ENCODE measurements at places on chromosomes 11 and 22.
A peak's percentile ranks its signal among the peaks of the same experiment; 100 is the strongest.

DNA sequence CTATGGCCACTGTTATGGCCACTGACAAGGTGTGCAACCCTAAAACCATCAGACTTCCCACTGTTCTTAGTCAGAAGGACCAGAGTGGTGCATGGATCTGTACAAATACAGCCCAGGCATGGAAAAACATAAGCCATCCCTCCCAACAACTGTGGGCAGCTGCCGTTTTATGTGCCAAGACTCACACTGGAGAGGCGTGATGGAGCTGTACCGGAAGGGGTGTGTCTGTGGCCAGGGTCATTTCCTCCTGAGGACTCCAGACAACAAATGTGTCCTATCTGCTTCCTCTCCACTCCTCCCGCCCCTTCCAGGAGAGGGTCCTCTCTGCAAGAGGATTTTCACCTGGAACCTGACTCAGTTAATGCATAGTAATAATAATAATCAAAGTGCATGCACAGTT, 29.5 kb downstream of the KCNJ1 start:
- DNase-seq, result no peak

GRCh38 chr11:57536947-57537619, at the start of gene SMTNL1:
Gene SMTNL1 (plus strand): TSS chr11:57537595. CDS start chr11:57542643, 5,048 bp downstream.
- DNase-seq, result no peak

DNA sequence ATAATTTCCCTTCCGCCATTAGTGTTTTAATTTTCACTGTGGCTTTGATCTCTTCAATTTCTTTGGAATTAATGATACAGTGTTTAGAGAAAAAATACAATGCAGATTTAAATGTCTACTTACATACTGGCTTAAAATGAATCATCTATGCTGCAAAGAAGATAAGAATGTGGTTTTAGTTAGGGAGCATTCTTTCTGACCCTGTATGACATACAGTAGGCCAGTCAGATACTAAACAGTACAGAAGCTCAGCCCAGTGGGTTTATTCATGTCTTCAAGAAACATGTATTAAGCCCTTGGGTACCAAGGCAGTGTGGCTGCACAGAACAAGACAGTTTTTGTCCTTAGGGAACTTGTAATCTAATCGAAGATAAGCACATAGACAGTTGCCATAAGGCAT, 268.8 kb downstream of the DDX10 start:
- DNase-seq, result no peak

- DNase-seq, result no peak
Observed at GRCh38 chr22:38793317-38793716, 626 bp downstream of the DNAL4 start.

- DNase-seq, result no peak
Observed at GRCh38 chr22:37802310-37803194, 5.2 kb upstream of the GCAT start.

- no peak for DNase-seq
Observed at GRCh38 chr11:105588001-105588400, 21.9 kb upstream of the GRIA4 start.

DNA sequence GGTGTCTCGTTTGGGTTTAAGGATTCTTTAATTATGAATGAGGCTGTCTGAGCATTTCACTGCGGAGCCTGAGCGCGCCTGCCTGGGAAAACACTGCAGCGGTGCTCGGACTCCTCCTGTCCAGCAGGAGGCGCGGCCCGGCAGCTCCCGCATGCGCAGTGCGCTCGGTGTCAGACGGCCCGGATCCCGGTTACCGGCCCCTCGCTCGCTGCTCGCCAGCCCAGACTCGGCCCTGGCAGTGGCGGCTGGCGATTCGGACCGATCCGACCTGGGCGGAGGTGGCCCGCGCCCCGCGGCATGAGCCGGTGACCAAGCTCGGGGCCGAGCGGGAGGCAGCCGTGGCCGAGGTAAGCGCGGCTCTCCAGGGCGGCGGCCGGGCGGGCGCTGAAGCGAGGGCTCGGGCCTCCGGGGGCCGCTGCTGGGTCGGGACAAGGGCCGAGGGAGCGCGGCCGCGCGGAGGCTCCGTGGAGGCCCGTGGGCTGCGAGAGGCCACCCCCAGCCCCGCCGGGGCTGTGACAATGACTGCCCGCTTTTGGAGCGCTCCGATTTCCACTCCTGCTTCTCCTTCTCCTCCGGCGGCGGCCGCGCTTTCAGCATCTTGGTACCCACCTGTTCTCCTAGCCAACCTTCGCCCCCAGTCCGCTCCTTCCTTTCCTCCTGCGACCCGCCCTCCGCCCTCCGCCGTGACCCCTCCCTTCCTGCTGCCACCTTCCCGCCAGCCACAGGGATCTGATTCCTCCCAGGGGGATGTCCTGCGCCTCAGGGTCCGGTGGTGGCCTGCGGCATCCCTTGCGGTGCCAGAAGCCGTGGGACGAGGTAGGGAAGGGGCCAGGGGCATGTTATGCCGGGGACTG, at the start of gene EXT2:
TSS of gene EXT2 (plus strand) at position 173 of the 854 bp plus-strand sequence. CDS start 12,035 bp downstream, outside the sequence.
- peak; percentile 76 for DNase-seq

Measured in CD4-positive, alpha-beta T cell (primary cell).